ENCODE measurements at places on chromosomes 7 and 10.

DNA sequence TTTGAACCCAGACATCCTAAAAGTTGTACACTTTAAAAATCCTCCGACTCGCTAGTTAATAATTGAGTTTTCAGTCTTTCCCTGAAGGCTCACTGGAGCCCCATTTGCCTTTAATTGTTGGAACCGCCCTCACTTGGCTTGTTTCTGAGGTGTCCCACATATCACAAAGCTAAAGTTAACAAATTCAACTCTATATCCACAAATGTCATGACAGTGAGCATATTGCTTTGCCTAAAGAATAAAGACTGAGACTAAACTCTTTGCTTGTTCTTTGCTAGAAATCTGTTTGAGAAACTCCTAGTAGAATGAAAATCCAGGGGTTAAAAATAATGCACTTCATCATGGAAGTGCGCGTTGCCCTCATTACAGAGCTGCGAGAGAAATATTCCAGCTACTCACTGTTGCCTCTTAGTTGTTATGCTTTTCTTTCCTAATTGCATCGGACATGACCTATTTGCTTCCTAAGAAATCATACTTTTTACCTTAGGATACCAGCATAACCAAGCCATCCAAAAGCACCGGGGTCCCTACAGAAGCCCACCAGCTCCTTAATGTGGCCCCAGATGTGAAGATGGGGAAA is 752 bp downstream of the THSD7A start:
- DNase-seq = peak; percentile 4

GRCh38 chr7:37104822-37105518 is 343.7 kb downstream of the ELMO1 start:
- DNase-seq = no peak

GRCh38 chr10:87826653-87827052 is 8.6 kb upstream of the ATAD1 start:
- no peak for DNase-seq

GRCh38 chr10:130160775-130161174 is 24.6 kb downstream of the GLRX3 start:
- no peak for DNase-seq

DNA sequence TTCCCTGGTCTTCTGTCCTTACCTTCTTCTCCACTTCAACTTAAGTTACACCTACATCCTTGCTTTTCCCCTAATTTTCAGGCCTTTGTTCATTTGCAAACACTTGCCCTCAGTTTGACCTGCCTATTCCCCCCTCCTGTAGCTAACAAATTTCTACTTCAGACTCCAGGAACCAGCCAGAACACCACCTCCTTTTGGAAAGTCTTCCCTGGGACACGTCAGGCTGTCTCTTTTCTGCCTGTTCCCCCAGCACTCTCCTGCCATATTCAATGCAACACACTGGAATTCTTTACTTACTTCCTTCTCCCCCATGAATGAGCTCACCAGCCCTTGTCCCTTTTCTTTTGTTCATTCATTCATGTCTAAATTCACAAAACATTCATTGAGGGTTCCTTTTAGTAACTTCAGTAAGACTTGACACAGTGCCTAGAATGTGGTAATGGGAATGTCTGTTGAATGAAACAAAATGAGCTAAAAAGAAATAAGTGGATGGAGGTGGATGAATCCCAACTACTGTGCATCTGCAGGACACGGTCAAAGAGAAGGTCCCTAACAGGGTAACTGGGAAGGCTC is 478.0 kb downstream of the KCNMA1 start:
- DNase-seq = no peak

DNA sequence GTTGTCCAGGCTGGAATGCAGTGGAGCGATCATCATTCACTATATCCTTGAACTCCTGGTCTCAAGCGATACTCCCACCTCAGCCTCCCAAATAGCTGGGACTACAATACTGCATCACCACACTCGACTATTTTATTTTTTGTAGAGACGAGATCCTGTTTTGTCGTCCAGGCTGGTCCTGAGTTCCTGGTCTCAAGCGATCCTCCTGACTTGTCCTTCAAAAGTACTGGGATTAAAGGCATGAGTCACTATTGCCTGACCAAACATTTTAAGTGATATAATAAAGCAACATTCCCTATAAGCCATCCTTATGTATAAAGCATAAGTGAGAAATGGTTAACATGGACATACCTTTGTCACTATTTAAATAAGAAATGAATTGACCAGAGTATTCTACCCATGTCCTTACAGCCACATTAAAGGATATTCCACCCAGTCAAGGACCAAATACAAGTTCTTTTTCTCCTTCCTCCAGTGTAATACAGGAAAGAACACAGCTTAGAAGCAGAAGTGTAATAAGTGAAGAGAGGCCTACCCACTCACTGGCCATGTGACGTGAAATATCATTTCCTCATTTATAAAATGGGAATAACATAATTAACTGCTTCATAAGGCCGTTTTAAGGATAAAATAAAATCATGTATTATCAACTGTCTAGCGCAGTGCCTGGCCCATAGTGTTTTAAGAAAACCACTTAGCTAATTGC is 82.0 kb downstream of the DOCK4 start:
- DNase-seq = no peak

GRCh38 chr10:11465406-11465805 is 146.0 kb downstream of the USP6NL start:
- no peak for DNase-seq
